ENCODE measurements at places on chromosomes 3 and 15. TPM values are rescaled to one million over a fixed set of nuclear protein-coding genes. Genes with fewer than 3 reads are reported as not detected.

Gene TRIM42
- not detected for total RNA-seq

Gene GABRR3
- total RNA-seq, result not detected

DNA sequence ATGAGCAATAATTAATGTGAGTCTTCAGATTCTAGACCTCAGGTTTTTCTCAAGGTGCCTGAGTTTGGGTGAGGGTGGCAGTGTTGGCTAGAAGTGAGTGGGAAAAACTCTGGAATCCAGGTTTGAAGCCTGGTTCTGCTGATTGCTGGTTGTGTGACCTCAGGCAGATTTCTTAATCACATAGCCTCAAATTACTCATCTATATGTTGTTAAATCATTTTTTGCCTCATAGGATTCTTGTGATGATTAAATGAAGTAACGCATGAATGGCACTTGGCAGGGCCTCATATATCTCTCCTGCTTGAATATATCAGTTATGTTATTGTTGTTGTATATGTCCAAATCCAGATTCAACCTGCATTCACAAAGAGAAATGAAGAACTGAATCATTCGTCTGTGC lies 60.5 kb downstream of the NR2F2 start:
- DNase-seq, result no peak

Gene HRH1
- 4.3 TPM for total RNA-seq

DNA sequence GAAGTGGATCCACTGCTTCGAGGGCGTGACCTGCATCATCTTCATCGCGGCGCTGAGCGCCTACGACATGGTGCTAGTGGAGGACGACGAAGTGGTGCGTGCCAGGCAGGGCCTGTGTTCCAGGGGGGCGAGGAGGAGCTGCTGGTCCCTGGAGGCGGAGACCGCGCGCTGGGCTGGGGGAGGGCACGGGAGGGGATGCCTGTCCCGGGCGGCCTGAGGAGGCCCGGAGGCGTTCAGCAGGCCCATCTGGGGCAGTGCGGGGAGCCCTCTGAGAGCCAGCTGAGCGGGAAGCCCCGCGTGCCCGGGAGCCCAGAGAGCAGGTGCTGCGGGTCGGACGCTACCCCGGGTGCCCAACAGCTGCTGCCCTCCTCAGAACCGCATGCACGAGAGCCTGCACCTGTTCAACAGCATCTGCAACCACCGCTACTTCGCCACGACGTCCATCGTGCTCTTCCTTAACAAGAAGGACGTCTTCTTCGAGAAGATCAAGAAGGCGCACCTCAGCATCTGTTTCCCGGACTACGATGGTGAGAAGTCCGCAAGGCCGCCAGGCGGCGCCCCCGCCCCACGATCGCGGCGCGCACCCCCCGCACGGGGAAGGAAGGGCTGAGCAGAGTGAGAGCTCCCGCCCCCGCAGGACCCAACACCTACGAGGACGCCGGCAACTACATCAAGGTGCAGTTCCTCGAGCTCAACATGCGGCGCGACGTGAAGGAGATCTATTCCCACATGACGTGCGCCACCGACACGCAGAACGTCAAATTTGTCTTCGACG lies 2.9 kb downstream of the GNAT1 start:
- peak; percentile 36 for DNase-seq

Gene ZMYND10
- total RNA-seq, result 0.32 TPM

Gene SCN5A
- 0.09 TPM for total RNA-seq

DNA sequence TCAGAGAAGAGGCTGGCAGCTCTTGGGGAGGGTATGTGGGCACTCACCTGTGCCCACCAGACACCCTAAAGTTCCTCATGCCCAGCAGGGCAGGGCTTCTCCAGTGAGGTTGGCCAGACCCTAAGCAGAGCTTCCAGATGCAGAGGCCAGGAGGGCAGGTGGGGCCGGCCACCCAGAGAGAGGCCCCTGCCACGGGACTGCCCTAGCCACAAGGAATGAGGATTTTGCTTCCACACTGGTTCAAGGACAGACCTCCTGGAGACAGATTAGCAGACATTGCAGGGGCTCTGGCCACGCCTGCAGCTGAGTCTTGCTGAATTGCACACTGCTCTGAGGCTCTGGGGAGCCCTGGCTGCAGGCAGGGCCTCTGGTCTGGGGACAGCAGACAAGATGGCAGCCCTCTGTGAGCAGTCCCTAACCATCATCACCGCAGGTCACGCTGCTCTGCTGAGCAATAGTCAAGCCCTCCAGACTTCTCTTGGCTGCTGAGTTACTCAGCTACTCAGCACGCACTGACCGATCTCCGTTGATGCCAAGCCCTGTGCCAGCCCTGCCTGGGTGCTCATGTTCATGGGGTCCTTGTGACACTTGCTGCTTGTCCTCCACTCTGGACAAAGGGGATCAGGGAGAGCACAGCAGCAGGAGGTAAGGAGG lies 117.4 kb upstream of the ABHD17C start:
- no peak for DNase-seq

DNA sequence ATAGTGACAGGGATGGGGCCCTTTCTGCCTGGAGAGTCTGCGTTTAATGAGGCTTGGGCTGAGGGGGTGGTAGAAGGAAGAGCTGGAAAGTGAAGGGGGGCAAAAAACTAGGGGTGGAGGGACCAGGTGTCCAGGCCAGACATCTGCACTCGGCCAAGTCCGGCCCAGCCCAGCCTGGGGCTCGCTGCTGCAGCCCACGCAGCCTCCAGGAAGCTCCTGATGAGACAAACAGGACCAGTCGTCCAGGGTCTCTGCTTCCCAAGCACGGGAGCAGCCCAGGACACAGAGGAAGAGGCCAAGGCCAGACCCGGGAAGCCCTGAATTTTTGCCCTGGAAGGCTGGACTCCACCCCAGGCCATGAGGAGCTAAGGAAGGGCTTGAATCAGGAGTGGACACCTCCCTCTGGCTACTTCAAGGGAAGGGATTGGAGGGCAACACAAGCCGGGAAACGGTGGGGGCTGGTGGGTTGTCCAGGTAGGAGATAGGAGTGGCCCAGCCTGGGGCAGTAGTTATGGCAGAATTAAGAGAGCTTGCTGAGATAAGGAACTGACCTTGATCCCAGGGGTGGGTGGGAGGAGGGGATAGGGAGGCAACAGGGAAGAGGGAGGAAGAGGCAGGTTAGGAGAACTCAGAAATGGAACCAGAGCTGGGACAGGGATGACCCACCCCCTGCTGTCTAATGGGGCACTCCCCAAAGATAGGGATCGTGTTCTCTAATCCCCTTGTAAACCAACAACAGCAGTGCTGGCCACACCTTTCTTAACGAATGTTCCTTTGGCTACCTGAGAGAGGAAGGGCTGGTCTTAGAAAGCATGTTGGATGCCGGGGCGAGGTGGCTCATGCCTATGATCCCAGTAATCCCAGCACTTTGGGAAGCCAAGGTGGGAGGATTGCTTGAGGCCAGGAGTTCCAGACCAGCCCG lies 89.5 kb downstream of the ANP32A start:
- no peak for DNase-seq

Gene CYP1A2
- total RNA-seq, result not detected

DNA sequence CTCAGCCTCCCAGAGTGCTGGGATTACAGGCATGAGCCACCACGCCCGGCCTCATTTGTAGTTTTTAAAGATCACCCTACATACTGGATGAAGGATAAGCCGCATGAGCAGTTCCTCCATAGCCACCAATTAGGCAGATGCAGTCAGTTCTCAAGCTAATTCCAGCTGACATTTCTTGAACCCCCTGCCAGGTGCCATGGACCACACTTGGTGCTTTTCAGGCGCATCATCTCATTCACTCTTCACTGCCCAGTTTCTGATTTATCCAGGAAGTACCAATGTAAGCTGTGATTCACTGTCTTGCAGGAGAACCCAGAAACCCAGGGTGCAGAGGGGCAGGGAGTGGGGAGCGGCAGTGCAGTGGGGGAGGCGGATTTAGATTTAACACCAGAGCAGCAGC lies 56.5 kb upstream of the RASA2 start:
- no peak for DNase-seq

DNA sequence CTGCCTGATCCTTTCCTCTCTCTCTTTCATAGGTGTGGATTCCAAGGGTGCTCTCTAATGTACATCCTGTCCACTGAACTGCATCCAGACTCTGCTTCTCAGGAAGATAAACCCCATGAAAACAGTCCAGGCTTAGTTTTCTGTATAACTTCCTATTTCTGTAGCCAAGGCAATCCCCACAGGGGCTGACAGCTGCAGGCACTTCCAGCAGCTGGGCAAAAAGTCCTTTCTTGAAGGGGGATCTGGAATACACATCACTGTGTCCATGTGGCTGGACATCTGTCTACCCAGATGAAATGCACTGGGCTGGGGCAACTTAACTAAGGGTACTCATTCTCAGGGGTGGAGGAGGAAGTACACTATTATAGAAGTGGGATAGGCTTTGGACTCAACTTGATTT lies 72.2 kb downstream of the NR1D2 start:
- no peak for DNase-seq

DNA sequence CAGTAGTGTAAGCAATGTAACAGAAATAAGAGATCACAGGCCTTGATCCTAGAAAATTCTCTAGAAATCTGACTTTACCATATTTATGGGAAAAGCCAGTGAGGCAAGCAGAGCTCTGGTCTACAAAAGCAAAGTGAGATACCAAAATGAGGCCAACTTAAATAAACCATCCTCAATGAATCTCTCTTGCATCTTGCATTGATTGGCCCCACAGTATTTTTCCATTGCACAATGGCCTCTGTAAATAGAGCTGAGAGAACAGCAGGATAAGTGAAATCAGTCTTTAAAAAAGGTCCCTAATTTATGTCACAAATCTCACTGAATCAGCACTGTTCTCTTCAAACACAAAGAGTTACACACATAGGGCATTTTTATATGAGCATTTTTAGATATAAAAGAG lies 8.9 kb downstream of the CFAP20DC start:
- no peak for DNase-seq

- no peak for DNase-seq
These were observed at the start of gene TMEM40 for GRCh38 chr3:12759097-12759679. Gene TMEM40, minus strand, starts transcription at chr3:12759259. Its CDS starts 9,427 bp downstream, at chr3:12749832.

Gene ITIH3
- 2.8 TPM for total RNA-seq

Gene SERPINI2
- not detected for total RNA-seq

- DNase-seq, result no peak
These were observed 21.0 kb downstream of the PAQR5 start for GRCh38 chr15:69319384-69320375.

GRCh38 chr15:26936502-26936901 lies 34.5 kb upstream of the GABRG3 start:
- DNase-seq, result no peak

- DNase-seq, result no peak
These were observed 32.3 kb downstream of the TMOD3 start for GRCh38 chr15:51861557-51862359.

GRCh38 chr15:29087521-29088285 lies 181.9 kb downstream of the NSMCE3 start:
- no peak for DNase-seq

GRCh38 chr15:46265664-46266347 lies 631.0 kb downstream of the SQOR start:
- DNase-seq, result no peak

GRCh38 chr3:11624704-11625375 lies 18.9 kb downstream of the VGLL4 start:
- no peak for DNase-seq

Gene SAMD7
- not detected for total RNA-seq

DNA sequence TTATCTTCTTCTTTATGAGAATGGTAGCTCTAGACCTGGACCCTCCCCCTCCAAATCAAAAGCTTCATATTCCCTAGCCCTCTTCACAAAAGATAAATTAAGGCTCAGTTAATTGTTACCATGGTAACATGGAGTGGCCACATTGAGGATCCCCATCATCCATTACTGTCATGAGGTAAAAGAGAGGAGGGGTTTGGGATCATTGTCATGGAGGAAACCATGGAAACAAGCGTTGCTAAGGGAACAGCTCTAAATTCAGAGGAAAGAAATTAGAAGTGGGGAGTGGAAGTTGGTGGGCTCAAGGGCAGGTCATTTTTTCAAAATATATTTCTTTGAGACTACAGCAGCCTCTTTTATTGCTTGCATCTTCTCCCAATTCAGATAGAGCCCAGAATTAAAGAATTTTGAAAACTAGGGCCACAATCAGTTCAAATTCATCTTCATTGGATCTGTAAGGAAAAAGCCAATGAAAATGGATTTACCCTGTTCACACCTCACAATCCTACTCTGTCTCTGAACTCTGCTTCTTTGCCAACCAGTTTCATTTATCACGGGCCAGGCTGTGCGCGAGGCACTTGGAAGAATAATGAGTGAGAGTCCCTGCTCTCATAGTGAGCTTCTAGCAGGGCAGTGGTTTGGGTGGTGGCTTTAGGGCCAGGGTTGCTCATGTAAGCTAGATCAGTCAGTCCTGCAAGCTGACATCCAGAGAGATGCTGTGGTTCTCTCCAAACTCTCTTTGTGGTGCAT lies 11.6 kb upstream of the AEN start:
- no peak for DNase-seq

DNA sequence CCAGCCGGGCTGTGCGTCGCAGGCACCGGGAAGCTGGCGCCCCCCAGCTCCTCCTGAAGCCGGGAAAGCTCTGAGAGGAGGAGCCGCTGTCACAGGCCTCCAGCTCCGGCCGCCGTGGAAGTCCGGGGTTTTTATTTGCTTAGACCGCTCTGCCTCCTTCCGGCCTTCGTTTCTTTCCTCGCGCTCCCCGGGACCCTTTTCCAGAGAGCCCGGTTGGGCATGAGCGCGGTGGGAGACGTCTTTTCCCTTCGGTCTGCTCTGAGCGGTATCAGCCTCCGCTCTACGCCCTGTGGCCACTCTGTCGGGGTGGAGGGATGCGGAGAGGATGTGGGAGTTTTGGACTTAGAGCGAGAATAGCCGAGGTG lies 559 bp downstream of the SENP5 start:
- no peak for DNase-seq

DNA sequence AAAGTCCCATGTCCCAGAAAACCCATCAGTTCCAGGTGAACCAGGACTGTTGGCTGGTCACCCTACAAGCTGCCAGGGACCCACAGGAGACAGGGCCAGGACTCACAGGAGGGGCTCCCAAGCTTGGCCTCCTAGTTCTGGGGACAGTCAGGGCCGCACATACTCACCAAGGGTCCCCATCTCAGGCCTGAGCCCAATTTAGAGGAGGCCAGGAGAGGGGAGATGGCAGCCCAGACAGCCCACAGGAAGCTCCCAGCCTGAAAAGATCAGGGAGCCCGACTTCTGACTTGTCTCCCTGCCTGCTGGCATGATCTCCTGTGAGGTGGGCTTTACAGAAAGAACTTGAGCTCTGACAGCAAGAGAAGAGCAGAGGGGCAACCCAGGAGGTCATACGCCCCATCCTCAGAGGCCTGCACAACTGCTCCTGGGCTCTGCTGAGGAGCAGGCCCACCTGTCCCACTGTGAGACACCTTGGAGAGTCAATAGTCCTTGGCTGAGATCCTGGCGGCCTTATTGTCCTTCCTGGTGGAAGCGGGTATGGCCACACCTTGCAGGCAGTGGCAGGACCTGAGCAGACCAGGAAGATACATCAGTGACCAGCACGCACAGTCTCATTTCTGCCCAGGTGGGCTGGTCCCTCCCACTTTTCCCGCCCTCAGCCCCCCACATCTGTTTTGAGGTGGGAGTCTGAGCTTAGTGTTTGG lies 2.5 kb upstream of the ISLR start:
- DNase-seq, result no peak

- DNase-seq, result no peak
These were observed 131.8 kb upstream of the MCTP2 start for GRCh38 chr15:94099574-94099960.

Gene GOLGA8J
- total RNA-seq, result 0.44 TPM

Gene CFAP100
- not detected for total RNA-seq

All from omental fat pad (tissue), 4 donors.